Activated CD4-positive, alpha-beta T cell treated with anti-CD3 and anti-CD28 coated beads, Interleukin-2, amount 50 U/mL, for 1 hour (primary cell): ENCODE measurements at places on chromosomes 3 and 15.

DNA sequence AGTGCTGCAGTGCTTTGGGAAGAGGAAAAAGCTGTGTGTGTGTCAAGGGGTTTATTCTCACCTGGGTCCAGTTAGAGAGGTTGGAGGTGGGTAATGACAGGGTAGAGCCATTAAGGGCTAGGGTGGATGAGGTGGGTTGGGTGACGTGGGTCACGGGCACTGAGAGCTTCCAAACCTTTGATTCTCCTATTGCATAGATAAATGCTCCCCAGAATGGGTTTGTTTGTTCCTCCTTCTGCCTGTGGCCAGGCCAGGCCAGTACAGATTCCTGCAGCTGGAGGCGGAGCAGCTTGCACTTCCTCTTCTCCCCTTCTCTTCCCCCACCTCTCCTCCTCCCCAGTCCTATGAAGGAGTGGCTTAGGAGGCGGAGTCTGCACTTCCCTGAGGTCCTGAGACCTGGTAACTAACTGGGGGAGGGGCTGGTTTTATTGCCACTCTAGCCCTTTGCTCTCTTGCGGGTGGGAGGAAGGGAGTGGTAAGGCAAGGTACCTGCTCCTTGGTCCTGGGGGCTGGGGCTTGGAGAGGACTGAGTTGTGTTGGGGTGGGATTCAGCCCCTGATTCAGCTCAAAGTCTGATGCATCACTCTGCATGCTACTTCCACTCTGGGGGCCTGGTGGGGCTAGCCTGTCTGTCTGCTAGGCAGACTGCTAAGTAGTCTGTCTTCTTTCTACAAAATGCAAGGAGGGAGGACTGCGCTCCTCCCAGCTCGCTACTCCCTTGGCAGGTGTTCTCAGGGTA, 3.5 kb downstream of the SPINT1 start:
- DNase-seq = no peak

DNA sequence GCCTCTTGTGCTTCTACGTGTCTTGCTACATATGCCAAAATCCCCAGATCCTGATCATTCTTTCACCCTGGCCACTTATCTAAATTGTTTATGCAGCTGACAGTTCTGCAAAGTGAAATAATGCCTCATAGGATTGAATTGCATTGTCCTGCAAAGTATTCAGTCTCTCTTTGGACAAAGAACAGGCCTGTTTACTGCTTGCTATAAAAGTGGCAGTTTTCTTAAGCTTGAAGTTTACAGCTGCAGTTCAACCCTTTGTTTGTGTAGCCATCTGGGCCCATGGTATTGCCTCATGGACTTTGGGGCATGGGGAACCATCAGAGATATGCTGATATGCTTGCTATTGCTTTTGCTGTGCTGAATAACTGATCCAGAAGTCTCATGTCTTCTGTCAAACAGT, 523.2 kb downstream of the OTOL1 start:
- no peak for DNase-seq

GRCh38 chr3:171994646-171995428, 44.5 kb upstream of the FNDC3B start:
- no peak for DNase-seq

GRCh38 chr3:76923485-76923884, 116.4 kb upstream of the ROBO2 start:
- DNase-seq = no peak

DNA sequence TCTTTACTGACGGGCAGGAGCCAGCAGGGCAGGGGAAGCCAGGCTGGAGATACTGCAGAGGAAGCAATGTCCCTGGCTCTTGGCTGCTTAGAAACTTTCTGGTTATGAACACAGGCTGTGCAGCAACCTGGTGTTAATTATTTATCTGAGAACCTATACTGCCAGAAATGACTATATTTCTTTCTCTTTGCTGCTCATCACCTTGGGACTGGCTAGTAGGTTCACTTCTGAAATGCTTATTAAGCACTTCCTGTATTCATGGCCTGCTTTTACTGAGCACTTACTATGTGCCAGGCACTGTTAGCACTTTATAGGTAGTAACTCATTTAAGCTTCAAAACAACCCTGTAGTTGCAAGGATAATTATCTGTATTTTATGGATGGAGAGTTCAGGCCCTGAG, 57.6 kb downstream of the RAB11A start:
- no peak for DNase-seq

DNA sequence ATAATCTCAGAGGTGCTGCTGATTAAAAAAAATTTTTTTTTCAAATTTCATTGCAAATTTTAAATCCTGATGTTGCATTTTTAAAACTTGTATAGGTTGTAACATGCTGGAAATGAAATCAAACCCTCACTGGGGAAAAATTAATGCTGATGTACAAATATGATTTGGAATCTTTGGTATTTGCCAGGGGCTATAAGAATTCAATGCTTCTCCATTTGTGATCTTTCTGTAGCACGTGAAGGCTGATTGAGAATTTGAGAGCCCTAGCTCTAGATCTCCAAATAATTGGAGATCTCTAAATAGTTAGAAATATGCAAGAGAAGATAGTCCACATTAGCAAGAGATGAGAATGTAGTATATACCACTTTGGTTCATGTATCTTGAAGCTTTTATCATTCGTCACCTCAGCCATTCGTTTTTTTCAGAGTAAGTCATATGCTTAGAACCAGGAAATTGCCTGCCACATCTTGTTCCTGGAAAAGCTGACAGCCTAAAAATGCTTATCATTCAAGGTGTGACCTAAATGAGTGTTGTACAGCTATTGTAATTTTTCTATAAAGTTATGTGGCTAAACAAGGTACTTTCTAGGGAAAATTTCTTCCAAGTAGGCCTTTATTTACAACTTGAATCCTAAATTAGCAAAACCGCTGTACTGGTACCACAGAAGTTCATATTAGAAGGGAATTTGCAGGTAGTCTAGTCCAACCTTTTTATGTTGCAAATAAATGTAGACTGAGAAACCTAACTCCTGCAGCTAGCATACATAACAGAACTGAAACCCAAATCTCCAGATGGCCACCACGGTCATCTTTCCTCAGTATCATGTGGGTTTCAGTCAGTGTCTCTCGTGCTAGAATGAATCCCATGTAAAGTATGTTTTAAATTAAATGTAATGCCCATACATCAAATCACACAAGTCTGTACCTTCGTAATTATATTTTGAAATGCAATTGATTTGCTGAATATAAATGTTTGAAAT, 48.5 kb downstream of the FNDC3B start:
- no peak for DNase-seq

DNA sequence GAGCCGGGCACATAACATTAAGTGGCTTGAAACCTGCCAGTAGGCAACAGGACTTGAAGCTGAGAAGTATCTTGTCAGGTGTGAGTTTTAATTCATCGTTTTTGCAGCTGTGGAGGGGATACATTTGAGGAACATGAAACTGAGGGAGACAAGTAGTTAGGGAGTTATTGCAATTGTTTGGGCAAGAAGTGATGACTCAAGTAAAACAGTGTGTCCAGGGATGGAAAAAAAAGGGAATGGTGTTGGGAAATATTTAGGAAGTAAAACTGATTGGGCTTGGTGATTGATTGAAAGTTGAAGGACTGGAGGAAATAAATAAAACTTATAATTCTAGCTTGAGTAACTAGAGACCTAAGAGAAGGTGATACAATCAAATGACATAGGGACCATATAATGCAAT, 85.5 kb downstream of the NCEH1 start:
- no peak for DNase-seq

- no peak for DNase-seq
These were observed 268.8 kb downstream of the NR2F2 start for GRCh38 chr15:96599268-96599667.

- no peak for DNase-seq
These were observed 171.0 kb upstream of the UMPS start for GRCh38 chr3:124558991-124559845.

GRCh38 chr15:88209111-88209510, 47.4 kb downstream of the NTRK3 start:
- DNase-seq = no peak

DNA sequence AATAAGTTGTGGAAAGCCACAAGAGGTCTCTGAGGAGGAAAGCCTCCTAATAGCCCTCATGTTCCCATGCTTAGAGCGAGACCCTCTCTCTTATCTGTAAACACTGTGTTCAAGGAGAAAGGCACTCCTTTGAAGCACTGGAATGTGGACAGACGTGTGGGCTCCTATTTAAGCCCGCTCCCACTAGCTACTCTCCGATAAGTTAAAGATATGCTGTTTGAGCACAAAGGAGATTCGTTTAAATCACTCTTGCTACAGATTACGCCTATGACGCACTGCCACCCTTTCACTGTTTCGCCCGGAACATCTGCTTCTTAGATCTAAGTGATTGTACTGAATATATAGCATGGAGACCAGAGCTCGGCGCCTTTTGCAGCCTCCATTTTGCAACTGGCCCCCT, 57.8 kb upstream of the FAM3D start:
- DNase-seq = no peak

DNA sequence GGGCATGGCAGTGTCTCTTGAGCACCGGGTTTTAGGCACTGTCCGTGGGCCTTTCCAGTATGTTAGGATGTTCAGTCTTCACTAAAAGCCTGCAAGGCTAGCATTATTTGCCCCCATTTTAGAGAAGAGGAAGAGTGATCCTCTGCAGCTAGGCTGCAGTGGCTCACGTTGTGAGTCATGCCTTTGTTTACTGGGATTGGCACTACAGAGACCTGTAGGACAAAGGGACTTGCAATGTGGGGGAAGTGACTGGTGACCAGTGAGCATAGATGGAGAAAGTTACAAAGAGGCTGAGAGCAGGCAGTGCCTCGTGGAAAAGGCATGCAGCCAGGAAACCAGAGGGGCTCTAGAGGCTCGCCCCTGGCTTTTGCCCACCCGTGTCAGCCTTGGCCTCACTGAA, 26.8 kb upstream of the CPNE9 start:
- no peak for DNase-seq

DNA sequence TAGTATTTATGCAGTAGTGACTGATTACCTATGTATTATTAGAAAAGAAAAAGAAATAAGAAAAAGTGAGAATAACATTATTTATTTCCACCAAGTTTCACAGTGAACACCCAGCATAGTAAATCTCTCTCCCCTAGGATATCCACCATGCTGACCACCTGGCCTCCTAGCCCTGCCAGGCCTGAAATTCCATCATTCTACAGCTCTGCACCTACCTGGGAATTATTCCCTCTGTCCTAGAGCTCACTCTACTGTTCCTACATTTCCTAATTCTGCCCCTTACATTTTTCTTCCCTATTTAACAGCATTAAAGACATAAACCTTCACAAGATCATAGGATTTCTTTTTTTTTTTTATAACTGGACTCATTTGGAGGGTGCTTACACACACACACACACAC, 525.3 kb upstream of the PPP2R3A start:
- DNase-seq = no peak

- DNase-seq = no peak
These were observed 89.4 kb downstream of the CD47 start for GRCh38 chr3:108001457-108001856.
